ENCODE measurements at places on chromosomes 7 and 10.

DNA sequence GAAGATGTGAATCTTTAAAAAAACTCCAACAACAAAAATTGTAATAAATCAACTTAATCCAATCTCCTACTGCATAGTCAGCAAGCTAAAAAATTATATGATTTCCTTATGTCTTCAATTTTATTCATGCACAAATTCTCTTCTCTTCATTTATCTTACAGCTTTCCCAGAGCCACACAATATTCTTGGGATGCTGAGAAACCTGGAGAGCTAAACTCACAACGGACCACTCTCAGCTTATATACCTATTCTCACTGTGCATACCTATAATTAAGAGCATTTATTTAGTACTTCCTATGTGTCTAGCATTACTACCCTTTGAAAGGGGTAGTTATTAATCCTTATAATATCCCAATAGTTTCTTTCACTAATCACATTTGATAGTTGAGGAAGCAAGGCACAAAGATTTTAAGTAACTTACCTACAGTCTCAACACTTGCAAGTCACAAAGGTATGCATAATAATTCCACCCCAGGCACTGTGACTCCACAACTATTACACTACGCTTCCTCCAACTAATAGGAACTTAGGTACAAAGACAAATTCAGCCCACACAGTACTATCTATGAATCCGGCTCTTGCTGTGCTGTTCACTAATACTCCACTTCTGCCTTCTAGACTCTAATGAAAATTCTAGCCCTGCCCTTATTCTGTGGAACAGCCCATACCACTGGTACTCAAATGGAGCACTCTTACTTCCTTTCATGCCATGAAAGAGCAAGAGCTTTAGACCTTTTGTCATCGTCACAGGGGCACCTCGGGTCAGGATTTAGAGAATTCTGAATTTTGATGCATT is 5.1 kb downstream of the CCDC71L start:
- DNase-seq, result no peak

GRCh38 chr7:150950496-150951180 is 27.5 kb downstream of the KCNH2 start:
- no peak for DNase-seq

DNA sequence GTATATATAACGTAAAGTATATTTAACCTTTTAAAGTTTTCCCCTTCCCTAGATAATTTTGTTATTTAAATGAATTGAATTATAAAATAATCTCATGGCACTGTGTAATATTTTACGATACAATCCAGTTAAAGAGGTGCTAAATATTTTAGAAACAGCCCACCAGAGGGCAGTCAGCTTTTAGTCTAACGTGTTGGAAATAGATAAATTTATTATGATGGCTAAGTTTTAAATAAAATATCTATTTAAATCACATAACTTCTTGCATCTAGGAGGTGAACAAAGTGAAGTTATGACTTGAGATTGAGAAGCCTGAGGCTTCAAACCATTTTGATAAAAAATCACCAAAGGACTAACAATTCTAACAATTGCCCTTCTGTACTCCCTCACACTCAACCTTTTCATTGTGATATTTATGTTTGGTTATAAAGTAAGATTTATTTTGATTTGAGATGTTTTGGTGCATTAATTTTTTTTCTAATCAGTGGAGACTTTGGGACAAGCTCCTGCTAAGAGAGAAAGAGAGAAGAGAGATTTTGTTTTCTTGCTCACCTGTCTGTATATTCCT is 171.5 kb upstream of the SP4 start:
- DNase-seq, result no peak

- DNase-seq, result no peak
Measured at GRCh38 chr7:137981175-137981574, 20.7 kb downstream of the CREB3L2 start.

GRCh38 chr7:102992938-102993717 is 80.3 kb downstream of the LRRC17 start:
- DNase-seq, result no peak

DNA sequence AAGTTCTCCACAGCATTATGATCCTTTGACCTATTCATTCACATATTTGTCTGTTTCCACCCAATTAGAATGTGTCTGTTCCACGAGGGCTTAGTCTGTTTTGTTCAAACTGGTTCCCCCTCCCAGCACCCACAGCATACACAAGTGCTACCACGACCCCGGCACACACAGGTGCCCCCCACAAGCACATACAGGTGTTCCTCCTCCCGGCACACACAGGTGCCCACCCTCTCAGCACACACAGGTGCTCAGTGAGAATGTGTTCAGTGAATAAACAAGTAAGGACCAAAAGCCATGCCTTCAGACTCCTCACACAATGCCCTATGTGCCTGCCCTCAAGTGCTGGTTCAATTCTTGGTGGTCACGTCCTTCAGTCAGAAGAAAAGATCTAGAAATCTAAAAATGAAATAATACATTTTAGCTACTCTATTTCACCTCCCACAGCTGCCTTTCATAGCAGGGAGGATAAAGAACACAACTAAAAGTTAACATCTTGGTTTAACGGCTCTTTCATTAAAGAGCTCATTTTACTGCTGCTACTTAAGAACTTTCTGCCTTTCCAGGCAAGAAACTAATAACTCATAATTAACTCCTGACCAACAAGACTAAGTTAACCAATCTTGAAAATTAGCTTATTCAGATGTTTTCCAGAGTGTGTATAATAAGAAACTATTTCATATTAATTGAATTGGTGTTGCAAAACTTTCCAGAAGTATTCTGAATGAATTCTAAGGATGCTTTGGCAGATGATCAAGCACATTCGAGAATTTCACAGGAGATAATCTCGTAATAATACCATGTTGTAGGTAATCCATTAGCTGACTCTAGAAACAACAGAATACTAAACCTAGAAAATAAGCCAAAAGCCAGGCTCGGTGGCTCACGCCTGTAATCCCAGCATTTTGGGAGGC is 2.3 kb downstream of the DNMBP start:
- DNase-seq, result no peak

- no peak for DNase-seq
Measured at GRCh38 chr7:29565634-29565981, 2.0 kb downstream of the PRR15 start.

DNA sequence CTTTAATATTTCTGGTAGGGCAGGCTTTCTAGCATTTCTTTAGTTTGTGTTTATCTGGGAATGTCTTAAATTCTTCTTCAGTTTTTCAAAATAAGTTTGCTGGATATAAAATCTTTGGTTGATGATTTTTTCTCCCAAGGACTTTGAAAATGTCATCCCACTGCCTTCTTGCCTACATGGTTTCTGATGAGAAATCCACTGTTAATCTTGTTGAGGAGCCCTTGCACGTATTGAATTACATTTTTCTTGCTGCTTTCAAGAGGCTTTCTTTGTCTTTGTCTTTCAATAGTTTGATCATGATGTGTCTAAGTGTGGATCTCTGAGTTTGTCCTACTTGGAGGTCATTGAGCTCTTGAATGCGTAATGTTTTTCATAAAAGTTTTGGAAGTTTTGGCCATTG is 66.0 kb downstream of the CASD1 start:
- DNase-seq, result no peak

GRCh38 chr10:2949948-2950354 is 117.4 kb upstream of the PFKP start:
- no peak for DNase-seq

Measured in H9 (cell line).